Smooth muscle cell of bladder (primary cell): ENCODE measurements at places on chromosomes 4 and X. TPM values are rescaled to one million over a fixed set of nuclear protein-coding genes. Genes with fewer than 3 reads are reported as not detected.

GC gene
- not detected in 2 replicates for total RNA-seq

LPAR4 gene
- 0.09 TPM in 1 of 2 replicates, not detected in the other for total RNA-seq

NPY2R gene
- total RNA-seq: under 0.01 TPM in 1 of 2 replicates, not detected in the other

NAT8L gene
- under 0.01 and 0.09 TPM in 2 replicates for total RNA-seq

ASB5 gene
- total RNA-seq: 2.4 and 6.4 TPM in 2 replicates

ACE2 gene
- under 0.01 and 0.09 TPM in 2 replicates for total RNA-seq

GAGE12J gene
- total RNA-seq: not detected in 2 replicates

SPANXN3 gene
- not detected in 2 replicates for total RNA-seq

NHSL2 gene
- 0.14 and 0.28 TPM in 2 replicates for total RNA-seq

PAGE1 gene
- total RNA-seq: not detected in 2 replicates

SRPK3 gene
- total RNA-seq: 0.43 and 0.74 TPM in 2 replicates

OCRL gene
- total RNA-seq: 16.1 and 19.0 TPM in 2 replicates

CCNA2 gene
- 5.3 and 6.2 TPM in 2 replicates for total RNA-seq

MAMLD1 gene
- total RNA-seq: 0.28 and 0.85 TPM in 2 replicates

COL4A5 gene
- total RNA-seq: 35.2 and 102 TPM in 2 replicates

USP27X gene
- total RNA-seq: 1.8 and 2.7 TPM in 2 replicates

PDE6B gene
- 1.1 and 1.3 TPM in 2 replicates for total RNA-seq

PARM1 gene
- total RNA-seq: 1.00 and 2.0 TPM in 2 replicates

TRIM60 gene
- not detected in 2 replicates for total RNA-seq

TAF7L gene
- total RNA-seq: 0.37 and 0.43 TPM in 2 replicates

ZCCHC18 gene
- total RNA-seq: 0.55 and 0.57 TPM in 2 replicates

SCML2 gene
- 0.65 and 0.71 TPM in 2 replicates for total RNA-seq

GPRASP2 gene
- 13.8 and 16.0 TPM in 2 replicates for total RNA-seq

PLA2G12A gene
- total RNA-seq: 8.0 and 28.5 TPM in 2 replicates

C1QTNF7 gene
- total RNA-seq: 0.43 and 1.0 TPM in 2 replicates

RHOXF2B gene
- under 0.01 TPM in 1 of 2 replicates, not detected in the other for total RNA-seq

MAOA gene
- total RNA-seq: 4.8 and 9.0 TPM in 2 replicates

VEGFC gene
- total RNA-seq: 19.3 and 24.1 TPM in 2 replicates

PDLIM3 gene
- 15.8 and 28.3 TPM in 2 replicates for total RNA-seq

FOXR2 gene
- not detected in 2 replicates for total RNA-seq

USP17L13 gene
- total RNA-seq: not detected in 2 replicates

RASGEF1B gene
- 0.46 and 0.57 TPM in 2 replicates for total RNA-seq

CCSER1 gene
- 0.14 and 0.74 TPM in 2 replicates for total RNA-seq
